ENCODE measurements at places on chromosomes 11 and 22.

GRCh38 chr11:75135651-75136050 is 15.3 kb upstream of the SLCO2B1 start:
- no peak for DNase-seq

GRCh38 chr22:19576460-19577421 is 52.5 kb upstream of the CLDN5 start:
- peak; percentile 59 for DNase-seq

GRCh38 chr11:111715142-111715816 is 50.9 kb downstream of the PPP2R1B start:
- DNase-seq, result no peak

- DNase-seq, result no peak
Observed at GRCh38 chr11:9708544-9708943, 44.7 kb downstream of the SWAP70 start.

GRCh38 chr11:61603667-61604066 is 22.8 kb upstream of the SYT7 start:
- no peak for DNase-seq

- no peak for DNase-seq
Observed at GRCh38 chr11:123760894-123761293, 6.6 kb upstream of the OR6X1 start.
